Stimulated activated naive CD4-positive, alpha-beta T cell treated with Interleukin-2 at 50 U/mL for 16 hours (primary cell): ENCODE measurements at places on chromosomes 7 and 10.

DNA sequence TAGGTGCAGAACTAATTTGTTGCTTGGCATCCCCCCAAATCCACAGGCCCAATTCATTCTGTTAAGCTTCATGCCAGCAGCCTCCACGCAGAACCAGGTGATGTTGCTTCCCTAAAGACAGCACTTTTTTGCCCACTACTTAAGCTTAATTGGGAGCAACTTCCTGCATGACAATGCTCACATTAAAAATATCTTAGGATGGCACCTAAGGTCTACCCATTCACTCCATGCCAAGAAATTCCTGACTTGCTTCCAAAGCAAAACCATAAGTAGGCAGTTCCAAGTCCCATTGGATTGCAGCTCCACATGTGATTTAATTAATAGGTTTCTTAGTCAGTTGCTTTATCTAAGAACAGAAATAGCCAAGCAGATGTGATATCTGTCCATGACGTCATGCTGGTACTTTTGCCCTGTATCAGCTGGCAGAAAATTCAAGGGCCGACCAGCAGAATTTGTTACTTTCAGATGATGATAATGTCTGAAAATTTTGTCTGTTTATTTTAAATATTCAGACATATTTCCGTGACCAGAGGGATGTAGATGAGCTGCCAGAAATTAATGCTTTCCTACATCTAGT is 325.5 kb downstream of the LHFPL3 start:
- no peak for DNase-seq

- no peak for DNase-seq
Observed at GRCh38 chr10:126215746-126216631, 172.3 kb downstream of the ADAM12 start.

GRCh38 chr7:31550432-31550831 is 36.5 kb downstream of the ITPRID1 start:
- DNase-seq: no peak

DNA sequence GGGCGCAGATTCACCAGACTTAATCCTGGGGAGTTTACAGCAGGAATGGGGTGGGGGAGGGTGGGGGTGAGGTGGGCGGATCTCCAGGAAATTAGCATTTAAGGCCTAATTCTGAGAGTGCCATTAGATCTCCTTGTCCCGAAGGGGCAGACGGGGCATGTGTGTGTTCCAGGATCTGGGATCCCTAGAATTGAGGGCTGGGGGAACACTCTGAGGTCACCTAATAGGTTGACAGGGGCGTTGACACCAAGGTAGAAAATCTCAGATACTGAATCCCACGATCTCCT is 9.4 kb upstream of the EPHB4 start:
- no peak for DNase-seq

DNA sequence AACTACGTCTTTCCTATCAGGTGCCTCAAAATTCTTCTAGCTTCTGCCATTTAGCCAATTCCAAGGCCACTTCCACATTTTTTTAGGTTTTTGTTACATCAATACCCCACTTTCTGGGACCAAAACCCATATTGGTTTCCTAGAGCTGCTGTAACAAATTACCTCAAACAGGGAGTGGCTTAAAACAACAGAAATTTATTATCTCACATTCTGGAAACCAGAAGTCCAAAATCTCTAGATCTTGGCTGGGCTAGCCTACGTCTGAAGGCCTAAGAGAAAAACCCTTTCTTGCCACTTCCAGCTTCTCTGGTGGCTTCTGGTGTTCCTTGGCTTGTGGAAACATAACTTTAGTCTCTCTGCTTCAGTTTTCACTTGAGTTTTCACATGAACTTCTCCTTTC is 85.1 kb upstream of the BMPER start:
- no peak for DNase-seq

GRCh38 chr7:15985587-15986384 is 299.3 kb upstream of the MEOX2 start:
- DNase-seq: no peak

- DNase-seq: no peak
Observed at GRCh38 chr10:12533723-12534122, 184.4 kb downstream of the CAMK1D start.

GRCh38 chr10:78706256-78706655 is 362.5 kb upstream of the ZMIZ1 start:
- DNase-seq: no peak

GRCh38 chr10:104199567-104199966 is 32.6 kb downstream of the CFAP43 start:
- DNase-seq: no peak

DNA sequence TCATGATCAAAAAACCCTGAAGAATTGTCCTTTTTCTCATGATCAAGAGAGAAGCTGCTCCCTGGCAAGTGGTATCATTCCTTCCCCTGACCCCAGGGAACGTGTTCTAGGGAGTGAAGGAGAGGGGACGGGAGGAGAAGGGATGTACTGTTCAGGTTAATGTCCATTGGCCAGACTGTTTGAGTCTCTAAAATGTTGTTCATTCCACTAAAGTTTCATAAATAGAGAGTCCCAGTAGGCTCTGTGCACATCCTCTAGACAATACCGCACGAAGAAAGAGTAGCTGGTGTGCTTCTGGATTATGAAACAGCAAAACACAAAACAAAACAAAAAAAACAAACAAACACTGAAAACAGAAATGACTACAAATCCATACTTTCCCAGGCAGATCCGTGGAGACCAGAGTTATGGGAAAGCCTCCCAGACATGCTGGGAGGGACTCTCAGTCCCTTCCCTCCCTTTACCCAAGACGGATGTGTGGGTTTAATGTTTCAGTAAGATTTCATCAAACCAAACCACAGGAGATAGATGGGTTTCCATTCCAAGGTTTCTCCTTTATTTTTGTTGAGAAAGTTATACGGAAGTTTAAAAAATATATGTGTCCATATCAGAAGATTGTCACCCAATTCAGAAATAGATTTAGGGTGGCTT is 66.5 kb upstream of the TNS3 start:
- no peak for DNase-seq

DNA sequence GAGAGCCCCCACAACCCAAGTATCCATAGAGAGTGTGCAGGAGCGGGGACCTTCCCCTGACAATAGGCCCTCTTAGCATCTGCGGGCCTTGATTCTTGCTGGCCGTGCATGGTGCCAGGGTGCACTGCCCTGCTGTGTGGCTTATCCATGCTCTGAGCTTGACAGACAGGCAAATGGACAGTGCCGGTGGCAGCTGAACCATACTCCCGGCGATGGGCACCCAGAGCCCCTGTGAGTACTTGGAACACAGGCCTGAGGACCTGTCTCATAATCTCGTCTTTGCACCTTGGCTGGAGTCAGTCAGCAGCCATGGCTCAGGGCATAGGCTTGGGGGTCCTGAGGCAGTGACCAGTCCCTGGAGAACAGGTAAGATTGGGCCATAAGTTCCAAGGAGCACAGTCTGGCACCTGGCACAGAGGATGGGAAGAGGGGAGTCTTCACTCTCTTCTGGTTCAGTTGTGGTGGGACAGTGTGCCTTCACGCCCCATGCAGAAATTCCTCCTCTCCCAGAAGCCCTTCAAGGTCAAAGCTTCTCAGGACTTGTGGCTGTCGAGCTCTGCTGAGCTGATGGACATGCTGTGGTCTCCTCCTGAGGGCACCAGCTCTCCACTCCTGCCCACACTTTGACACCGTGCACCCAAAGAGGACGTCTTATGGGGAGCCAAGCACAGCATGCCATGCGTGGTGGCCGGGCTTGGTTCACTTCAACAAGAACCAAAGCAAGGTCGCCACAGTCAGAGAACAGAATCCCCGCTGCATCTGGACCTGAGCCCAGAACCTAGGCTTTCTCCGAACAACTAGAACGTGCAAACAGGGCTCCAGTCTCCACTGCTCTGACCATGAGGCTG is 59.4 kb upstream of the CAMK2B start:
- DNase-seq: no peak

DNA sequence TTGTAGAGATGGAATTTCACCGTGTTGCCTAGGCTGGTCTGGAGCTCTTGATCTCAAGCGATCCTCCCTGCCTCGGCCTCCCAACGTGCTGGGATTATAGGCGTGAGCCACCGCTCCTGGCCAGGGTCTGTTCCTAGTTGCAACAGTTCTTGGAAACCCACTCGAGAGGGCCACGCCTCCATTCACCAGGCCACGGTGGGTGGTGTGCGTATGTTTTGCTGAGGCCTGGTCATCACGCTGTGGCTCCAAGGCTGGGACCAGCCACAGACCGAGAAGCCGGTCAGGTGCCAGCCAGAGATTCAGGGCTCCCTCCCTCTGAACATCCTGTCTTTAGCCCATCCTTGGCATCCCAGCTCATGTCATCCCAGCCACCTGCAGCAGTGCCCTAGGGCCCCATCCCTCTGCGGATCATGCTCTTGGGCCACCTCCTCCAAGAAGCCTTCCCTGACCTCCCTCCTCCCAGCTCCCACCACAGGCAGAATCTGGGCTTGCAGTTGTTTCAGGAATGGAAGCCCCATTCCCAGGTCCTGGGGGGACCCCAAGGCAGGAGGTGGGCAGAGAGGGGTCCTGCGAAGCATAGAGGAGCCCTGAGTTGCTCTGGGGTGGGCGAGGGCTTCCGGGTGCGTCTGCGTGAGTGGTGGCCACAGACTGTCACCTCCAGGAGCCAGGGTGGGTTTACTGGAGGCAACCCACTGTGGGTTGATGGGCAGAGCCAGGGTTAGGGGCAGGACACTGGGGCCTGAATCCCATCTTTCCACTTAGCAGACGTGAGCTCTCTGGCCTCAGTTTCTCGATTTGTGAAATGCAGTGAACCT is 5.2 kb downstream of the LAT2 start:
- DNase-seq: no peak

GRCh38 chr10:103669243-103669929 is 175.9 kb downstream of the NEURL1 start:
- no peak for DNase-seq

GRCh38 chr7:27105301-27106031 is 3.0 kb upstream of the HOXA2 start:
- no peak for DNase-seq

GRCh38 chr7:155531681-155532080 is 14.7 kb downstream of the CNPY1 start:
- DNase-seq: no peak

DNA sequence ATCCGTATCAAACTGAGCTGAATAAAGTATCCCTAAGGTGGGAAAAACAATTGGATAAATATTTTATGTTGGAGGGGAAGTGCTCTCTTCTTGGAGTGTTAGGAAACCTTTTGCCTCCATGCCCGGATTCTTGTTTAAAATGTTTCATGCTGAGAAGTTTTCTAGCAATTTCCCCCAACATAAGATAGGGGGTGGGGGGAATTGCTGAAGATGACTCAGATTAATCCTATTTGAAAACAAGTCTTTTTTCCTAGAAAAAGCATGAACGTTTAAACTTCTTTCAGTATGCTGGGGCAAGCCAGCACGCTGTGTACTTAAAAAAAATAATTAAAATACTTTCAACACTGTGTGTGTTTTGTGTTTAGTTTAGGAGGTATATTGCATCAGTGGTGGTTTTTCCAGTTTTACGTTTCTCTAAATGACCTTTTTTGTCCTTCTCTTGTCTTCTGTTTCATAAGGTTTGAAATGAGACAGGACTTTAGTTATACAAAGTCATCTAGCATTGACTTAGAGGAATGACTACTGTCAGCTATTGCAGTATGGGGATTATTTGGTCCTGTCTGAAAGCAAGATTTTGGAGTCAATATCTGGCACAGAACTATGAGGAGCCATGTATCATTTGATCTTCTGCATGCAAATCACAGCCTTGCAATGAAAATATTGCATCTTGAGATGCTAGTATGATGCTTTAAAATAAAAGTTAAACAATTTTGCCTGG is 295.9 kb downstream of the GATA3 start:
- no peak for DNase-seq

DNA sequence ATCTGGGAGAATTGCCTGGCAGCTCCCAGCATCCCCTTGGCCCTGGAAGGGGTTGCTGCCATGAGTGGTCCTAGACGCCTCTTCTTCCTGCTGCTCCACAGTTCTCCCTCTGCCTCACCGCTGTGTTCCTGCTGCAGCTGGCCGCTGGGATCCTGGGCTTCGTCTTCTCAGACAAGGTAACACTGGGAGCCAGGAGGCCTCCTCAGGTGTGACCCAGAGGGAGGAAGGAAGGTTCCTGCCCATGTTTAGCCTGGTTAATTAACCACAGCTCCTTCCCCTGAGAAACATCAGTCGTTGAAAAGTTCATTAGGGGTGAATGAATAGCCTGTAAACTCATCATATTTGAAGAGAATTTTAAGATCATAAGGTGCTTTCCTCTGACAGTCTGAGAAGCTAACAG is 18.2 kb downstream of the TSPAN33 start:
- no peak for DNase-seq

GRCh38 chr10:26468700-26469099 is 30.6 kb downstream of the APBB1IP start:
- no peak for DNase-seq

DNA sequence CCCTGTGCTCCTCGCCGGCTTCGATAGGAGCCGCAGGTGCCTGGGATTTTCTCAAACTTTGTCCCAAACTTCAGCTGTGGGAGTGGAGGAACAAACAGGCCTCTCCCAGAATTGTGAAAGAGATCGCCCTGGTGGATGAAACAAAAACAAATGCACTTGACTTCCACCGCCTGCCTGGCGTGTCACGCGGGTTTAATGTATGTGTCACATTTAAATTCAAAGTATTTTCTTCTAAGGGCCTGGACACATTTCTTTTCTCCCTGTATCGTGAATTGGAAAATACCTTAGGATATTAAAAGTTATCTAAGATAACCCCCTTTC is 694 bp upstream of the WASL start:
- DNase-seq: no peak

GRCh38 chr7:124257638-124258308 is 224.9 kb upstream of the TMEM229A start:
- no peak for DNase-seq

GRCh38 chr7:132558815-132559214 is 17.5 kb downstream of the PLXNA4 start:
- no peak for DNase-seq

GRCh38 chr10:10600004-10600403 is 417.7 kb upstream of the CELF2 start:
- DNase-seq: no peak

- peak; percentile 62 for DNase-seq
Observed at GRCh38 chr10:77836299-77836820, 90.2 kb downstream of the DLG5 start.

DNA sequence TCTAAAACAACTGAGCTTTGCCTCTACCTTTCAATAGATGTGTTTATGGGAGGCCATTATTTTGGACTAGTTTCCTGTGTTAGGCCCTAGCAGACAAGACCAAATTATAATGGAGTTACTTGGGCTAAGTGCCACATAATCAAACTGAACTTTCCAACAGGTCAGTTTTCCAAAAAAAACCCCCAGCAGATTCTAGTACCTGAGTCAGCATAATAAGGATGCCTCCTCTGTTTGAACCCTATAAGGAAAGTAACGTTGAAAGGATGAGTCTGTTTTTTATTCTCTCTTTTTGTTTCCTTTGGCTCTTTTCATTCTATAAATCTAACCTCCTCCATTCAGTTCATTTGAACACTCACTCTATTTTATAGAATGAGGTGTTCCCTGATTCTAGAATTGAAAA is 148.1 kb upstream of the FAM3C start:
- DNase-seq: no peak

DNA sequence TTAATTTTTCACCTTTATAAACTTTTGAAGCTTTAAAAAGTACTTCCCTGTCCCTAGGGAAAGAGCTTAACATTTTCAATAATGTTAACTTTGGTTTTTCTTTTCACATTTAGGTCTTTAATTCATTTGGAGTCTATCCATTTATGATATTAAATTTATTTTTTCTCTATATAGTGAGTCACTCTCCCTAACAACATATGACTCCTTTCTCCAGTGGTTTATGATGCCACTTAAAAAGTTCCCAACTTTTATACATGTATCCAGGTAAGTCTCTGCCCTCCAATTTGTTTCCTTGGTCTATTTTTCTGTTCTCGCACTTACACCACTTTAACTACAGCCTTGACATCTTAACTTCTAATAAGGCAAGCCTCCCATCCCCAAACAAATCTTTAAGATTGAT is 3.5 kb downstream of the CACUL1 start:
- no peak for DNase-seq
